ENCODE measurements at places on chromosomes 5 and 9.

DNA sequence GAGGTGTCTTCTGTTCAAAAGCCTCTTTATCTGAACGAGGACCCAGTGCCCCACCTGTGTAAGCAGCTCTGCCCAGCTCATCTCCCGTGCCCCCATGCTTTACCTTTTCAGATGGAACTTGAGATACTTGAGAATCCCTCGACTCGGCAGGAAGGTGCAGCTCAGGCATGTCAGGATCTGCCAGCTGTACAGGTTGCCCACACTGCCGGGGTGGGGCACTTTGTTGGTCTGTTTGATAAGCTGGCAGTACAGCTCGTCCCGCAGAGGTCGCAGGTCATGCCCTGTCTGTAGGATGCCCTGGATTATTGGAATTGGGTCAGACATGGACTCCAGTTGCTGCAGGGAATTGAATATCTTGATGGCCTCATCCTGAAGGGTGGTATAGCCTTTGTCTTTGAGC, 58.0 kb upstream of the RETREG1 start:
- no peak for DNase-seq

- DNase-seq, result no peak
These were observed 108.2 kb upstream of the TNC start for GRCh38 chr9:115226152-115226551.

- DNase-seq, result no peak
These were observed 36.4 kb downstream of the GARNL3 start for GRCh38 chr9:127300886-127301447.

DNA sequence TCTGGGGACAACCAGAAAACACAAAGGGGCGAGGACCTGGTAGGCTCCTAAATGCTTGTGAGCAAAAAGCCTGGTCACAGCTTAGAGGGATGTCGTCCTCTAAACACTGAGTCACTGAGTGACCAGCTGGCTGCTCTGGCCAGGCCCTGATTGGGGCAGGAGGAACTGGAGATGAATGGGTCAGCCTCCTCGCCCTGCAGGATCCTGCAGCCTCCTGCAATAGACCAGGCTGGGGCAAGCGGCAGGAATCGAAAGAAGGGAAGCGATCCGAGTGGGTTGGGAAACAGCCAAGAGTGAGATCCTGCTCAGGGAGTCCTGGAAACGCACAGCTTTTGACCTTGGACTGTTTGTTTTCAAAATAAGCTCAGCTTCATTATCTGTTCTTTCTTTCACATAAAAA, 34.1 kb upstream of the MSX2 start:
- no peak for DNase-seq

GRCh38 chr9:27193886-27194285, 84.9 kb downstream of the TEK start:
- no peak for DNase-seq

DNA sequence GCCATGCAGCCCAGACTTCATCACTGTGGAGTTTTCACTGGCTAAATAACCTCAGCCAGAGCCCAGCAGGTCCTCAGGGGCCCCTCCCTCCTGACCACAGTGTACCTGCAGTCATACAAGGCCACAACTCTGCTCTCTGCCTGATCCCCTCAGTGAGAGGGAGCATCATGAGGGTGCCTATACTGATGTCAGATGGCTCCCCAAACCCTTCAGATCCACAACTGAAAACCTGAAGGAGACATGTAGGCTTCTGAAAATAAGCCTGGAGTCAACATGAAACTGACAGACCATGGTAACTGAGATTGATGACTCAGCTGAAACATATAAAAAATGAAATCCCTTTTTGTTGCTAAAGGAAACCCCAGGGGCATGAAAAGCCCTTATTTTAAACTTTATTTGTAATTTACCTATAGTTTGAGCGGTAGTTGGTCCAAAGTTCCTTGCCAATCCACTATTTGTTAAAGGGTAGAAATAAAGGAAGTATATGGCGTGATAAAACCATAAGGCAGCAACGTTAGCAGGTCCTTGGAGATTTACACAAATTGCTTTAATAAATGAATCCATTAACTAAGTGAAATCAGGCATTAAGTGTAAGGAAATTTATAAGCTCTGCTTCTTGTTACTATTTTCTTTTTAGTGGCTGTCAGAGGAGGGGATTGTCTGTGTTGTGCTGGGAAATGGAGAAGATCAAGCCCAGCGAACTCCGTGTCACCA, 68.3 kb downstream of the FGF1 start:
- DNase-seq, result no peak

DNA sequence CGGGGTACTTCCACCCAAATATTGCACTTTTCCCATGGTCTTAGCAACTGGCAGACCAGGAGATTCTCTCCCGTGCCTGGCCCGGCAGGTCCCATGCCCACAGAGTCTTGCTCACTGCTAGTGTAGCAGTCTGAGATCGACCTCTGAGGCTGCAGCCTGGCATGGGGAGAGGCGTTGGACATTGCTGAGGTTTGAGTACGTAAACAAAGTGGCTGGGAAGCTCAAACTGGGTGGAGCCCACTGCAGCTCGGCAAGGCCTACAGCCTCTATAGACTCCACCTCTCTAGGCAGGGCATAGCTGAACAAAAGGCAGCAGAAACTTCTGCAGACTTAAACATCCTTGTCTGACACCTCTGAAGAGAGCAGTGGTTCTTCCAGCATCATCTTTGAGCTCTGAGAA, 40.1 kb upstream of the EBF1 start:
- DNase-seq, result no peak

GRCh38 chr5:136174021-136174659, 18.8 kb downstream of the SMIM32 start:
- peak; percentile 52 for DNase-seq

DNA sequence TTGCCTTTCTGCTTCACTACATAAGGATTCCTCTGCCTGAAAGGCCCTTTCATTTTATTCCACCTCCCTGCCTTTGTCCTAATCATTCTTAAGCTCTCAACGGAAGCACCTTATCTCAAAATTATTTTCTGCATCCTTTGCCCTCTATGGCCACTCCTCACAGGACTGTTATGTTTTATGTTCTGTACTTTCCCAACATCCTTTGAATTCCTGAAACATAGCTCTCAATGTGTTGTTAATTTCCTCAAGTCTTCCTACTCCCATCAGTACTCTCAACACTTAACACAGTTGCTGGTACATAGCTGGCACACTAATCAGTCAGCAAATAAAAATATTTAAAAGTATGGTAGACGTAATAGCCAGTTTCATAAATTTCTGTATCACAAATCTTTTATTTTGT, 193.0 kb downstream of the RFX3 start:
- DNase-seq, result no peak

DNA sequence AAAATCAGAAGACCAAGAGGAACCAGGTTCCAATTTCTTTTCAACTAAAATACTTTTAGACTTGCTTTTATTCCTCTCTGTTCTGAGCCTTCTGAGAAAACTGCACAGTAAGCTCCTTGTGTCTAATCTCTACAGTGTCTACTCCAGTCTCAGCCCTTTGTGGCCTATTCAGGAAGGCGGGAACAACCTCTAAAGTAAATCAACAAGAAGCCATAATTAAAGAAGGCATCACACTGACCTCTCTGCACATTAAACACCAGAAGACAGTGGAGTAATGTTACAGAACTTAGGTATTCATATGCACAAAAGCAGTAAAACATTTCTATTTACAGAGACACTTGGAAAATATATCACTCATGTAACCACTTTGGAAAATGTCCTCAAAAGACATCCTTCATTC, 14.9 kb downstream of the XPA start:
- no peak for DNase-seq

DNA sequence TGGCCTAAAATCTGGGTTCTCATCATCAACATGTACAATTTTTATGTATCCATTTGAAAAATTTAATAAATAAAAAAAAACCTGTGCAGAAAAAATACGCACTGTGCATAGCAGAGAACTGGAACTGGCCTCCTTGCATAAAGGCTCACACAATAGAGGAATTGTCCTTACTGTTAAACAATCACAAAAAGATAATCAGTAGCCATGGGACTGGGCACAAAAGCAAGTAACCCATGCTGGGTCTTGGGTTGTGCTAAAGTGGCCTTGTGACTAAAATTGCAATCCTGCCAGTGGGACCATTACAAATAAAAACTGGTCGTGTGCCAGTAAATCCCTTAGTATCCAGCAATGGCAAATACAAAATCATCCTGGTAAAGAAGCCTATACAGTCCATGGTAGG, 1646.6 kb downstream of the MAT2B start:
- no peak for DNase-seq

- no peak for DNase-seq
These were observed 799.2 kb downstream of the BRINP1 start for GRCh38 chr9:118570066-118570465.

DNA sequence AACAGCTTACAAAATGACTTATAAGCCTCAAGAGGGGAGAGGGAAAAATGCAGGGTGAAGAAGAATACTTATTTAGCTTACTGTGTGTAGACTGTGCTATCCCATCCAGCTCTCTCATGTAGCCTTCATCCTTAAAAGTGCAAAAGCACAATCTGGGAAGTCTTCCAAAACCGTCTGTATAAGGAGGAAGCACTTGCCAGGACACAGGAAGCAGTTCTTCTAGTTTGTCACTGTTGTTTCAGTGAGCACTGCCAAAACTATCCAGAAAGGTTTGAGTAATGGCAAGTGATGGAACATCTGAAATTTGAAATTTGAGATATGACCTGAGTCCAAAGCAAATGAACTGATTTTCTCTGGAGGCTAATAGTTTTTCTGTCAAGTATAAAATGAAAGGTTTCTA, 140.8 kb upstream of the ISL1 start:
- no peak for DNase-seq

GRCh38 chr9:86672966-86673365, 274.3 kb downstream of the GAS1 start:
- DNase-seq, result no peak

- DNase-seq, result no peak
These were observed 124.5 kb downstream of the EDIL3 start for GRCh38 chr5:84260140-84260539.

DNA sequence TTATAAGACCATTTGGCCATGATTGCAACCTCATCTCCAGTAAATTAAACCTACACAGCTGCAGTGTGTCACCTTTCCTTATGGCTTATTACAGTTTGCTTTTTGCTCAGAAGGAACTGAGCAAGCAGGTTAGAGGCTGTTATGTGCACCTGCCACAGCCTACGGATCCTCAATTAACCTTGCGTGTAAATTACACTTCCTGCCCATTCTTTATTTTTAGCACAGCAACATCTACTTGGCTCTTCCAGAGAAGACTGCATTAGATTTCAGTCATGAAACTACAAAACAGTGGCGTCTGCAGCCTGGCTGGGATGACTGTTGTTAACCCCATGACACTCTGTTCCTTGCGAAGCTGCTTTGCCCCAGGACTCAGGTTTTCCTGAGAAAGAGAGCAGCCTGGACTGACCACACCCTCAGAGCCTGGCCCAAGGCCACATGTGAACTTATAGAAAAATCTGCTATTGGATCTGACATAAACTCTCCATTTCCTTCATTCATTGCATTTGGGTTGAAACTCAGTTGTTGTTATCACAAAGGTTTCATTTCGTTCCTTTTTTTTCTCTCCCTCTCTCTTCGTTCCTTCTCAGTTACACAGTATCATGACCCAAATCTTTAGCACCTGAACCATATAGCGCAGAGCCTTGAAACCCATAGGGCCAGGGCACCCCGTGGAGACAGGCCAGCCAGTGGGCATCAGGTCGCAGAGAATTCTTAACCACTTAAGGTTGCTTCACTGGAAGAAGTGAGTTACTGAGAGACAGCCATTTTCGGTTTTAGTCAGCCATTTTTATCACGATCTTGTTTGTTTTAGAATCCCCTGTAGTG, 138.6 kb downstream of the PALM2AKAP2 start:
- DNase-seq, result peak; percentile 45

- no peak for DNase-seq
These were observed 24.8 kb upstream of the PRDM9 start for GRCh38 chr5:23482642-23483041.

DNA sequence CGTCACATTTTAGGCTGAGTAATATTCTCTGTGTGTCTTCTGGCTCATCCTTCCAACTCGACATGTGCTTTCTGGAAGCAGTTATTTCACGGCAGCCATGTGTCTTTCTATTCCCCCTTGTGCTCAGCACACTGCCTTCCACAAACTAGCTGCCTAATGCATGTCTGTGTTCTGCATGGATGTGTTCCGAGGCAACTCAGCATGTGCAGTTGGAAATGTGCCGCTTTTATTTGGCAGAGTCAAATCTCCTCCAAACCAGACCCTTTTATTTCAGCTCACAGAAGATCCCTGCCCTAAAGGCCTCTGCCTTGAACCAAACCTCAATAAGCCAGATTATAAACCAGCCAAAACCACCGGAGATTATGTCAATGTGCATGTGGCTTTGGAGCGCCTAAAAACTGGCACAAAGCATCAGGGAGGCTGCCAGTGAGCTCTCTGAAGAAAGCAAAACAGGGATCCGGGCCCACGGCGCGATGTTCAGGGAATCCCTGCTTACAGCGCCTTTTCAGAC, 360.2 kb downstream of the DEPDC1B start:
- no peak for DNase-seq

DNA sequence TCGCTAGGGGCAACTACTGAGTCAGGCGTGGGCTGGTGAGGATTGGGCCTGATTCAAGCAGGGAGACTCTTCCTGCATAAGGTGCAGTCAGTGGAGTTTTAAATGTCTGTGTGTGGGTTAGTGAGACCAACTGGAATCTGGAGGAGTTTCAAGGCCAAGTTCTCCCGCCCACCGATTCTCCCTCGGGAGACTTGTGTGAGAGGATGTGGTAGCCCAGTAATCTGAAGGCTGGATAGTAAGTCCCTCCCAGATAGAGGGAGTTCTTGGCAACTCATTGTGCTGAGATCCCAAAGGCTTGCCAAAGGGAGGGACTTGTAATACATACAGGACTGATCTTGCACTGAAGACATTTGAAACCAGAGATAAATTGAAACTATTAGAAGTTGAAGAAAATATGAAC, 51.8 kb downstream of the WDR36 start:
- DNase-seq, result no peak

DNA sequence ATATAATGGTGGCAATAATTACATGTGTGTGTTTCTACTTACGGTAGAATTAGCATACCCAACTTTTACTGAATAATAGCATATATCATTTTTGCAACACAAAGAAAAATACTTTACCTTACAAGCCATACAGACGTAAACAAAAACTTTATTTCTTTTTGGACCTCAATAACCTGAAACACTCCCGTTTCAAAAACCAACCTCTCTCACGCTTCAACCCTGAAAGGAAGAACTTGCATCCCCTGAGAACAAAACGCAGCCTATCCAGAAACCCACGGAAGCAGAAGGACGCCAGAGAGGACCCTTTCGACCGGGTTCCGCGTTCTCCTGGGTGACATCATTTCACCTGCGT, at the start of gene RNF38:
TSS of gene RNF38 (minus strand) at position 290 of the 352 bp plus-strand sequence. CDS start at position 129, 161 bp downstream.
- DNase-seq, result no peak

DNA sequence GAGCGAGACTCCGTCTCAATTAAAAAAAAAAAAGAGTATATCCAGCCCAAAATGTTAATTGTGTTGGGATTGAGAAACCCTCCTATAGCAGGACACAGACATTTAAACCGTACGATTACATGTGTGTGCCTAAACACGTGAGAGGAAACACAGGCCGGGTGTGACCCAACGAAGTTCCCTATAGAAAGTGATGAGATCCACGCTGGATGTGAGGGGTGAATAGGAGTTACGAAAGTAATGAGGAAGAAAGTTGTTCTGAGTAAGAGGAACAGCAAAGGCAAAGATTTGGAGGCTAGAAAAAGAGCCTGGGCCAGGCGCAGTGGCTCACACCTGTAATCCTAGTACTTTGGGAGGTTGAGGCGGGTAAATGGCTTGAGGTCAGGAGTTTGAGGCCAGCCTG, 13.6 kb downstream of the NAIF1 start:
- DNase-seq, result no peak

All from GM20000 (cell line).